Pancreas (tissue), 10 donors: ENCODE measurements at places on chromosomes 11 and 22. TPM values are rescaled to one million over a fixed set of nuclear protein-coding genes. Genes with fewer than 3 reads are reported as not detected.

Gene RAB39A
- total RNA-seq, result 0.90 TPM

DNA sequence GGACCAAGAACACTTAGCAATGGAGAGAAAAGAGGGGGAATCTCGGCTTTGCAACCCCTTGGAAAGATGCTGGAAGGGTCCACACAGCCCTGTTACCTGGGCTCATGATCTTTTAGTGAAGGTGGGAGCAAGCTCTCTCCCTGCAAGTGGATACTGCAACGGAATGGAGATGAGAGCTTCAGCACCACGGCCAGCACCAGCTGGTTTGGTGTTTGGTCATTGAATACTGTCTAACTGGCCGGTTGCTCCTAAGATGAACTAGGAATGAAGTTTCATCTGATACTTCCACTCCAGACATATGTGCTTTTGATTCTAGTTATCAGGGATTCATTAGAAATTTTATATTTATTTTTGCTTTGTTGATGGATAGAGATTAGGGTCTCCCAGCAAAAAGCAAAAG, 16.3 kb downstream of the HTR3A start:
- no peak overlapping the region for H3K27ac ChIP-seq
- H3K4me1 ChIP-seq, result no peaks in the 10 kb centered on the region
- no peak overlapping the region for H3K4me3 ChIP-seq

Gene HBE1
- not detected for total RNA-seq

- H3K27me3 ChIP-seq, result no peaks in the 10 kb centered on the region
- H3K4me1 ChIP-seq, result peaks cover 28% of the 10 kb centered on the region
- no peak overlapping the region for H3K27ac ChIP-seq
- H3K36me3 ChIP-seq, result no peaks in the 10 kb centered on the region
- DNase-seq, result no peak
These were observed 4.7 kb downstream of the ZBTB16 start for GRCh38 chr11:114064216-114064615.

Gene TTC28
- total RNA-seq, result 11.4 TPM

DNA sequence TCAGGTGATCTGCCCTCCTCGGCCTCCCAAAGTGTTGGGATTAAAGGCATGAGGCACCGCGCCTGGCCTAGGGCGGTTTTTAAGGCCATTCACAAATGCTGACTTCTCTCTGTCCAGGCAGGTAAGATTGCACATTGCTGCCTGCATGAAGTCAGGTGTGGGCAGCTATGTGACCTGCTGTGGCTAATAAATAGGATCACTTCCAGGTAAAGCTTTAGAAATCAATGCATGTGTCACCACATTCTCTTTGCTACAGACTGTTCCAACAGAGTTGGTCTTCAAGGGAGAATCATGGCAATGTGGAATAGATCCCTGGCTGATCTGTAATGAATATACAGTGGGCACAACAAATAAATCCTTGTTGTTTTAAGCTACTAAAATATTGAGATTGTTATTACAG, 260.3 kb upstream of the PITPNB start:
- no peaks in the 10 kb centered on the region for H3K27me3 ChIP-seq
- no peak for DNase-seq
- no peaks in the 10 kb centered on the region for H3K36me3 ChIP-seq
- H3K27ac ChIP-seq, result no peak overlapping the region

DNA sequence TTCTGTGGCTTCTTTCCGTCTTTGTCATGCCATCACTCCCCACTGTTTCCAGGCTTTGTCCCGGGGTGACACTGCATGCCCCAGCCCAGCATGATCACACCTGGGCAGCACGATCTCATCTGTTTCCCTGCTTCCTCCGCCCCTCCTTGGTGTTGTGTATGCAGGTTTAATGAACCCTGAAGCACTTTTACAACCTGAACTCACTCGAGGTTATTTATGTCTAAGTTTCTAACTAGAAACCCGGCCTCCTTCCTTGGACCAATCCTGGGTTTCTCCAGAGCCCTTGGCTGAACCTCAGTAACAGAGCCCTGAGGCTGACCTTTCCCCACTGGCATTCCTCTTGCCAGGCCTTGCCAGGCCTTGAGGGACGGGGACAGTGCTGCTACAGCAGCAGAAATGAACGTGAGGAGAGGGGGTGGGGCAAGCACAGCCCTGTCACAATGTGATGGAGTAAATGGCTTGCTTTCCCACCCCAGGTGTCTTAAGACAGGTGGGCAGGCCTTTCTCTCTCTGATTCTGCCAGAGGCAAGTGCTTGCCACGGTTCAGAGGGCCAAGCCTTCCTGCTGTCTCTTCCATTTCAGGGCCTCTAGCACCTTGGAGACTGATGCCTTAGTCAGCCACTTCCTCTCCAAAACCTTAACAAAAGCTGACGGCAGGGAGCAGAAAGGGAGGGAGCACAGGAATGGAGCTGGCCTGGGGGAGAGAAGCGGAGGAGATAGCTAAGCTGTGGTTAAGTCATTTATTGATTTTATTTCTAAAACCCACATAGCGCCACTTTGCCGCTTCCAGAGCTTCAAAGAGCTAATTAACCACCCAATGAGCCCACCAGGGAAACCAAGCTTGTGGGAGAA, 3.1 kb upstream of the PYGM start:
- peaks cover 6% of the 10 kb centered on the region for H3K4me1 ChIP-seq
- H3K27me3 ChIP-seq, result no peaks in the 10 kb centered on the region
- H3K4me3 ChIP-seq, result no peak overlapping the region

- no peaks in the 10 kb centered on the region for H3K27me3 ChIP-seq
- no peaks in the 10 kb centered on the region for H3K36me3 ChIP-seq
- H3K4me3 ChIP-seq, result peak overlapping the region; percentile 89
- H3K4me1 ChIP-seq, result peaks cover 15% of the 10 kb centered on the region
- H3K27ac ChIP-seq, result peak overlapping the region; percentile 99
These were observed 796 bp upstream of the YIF1A start for GRCh38 chr11:66289548-66290329.

GRCh38 chr11:133977067-133977677, 20.4 kb upstream of the IGSF9B start:
- no peak for DNase-seq
- no peaks in the 10 kb centered on the region for H3K4me1 ChIP-seq
- H3K27ac ChIP-seq, result no peak overlapping the region
- no peaks in the 10 kb centered on the region for H3K27me3 ChIP-seq
- H3K4me3 ChIP-seq, result no peak overlapping the region

DNA sequence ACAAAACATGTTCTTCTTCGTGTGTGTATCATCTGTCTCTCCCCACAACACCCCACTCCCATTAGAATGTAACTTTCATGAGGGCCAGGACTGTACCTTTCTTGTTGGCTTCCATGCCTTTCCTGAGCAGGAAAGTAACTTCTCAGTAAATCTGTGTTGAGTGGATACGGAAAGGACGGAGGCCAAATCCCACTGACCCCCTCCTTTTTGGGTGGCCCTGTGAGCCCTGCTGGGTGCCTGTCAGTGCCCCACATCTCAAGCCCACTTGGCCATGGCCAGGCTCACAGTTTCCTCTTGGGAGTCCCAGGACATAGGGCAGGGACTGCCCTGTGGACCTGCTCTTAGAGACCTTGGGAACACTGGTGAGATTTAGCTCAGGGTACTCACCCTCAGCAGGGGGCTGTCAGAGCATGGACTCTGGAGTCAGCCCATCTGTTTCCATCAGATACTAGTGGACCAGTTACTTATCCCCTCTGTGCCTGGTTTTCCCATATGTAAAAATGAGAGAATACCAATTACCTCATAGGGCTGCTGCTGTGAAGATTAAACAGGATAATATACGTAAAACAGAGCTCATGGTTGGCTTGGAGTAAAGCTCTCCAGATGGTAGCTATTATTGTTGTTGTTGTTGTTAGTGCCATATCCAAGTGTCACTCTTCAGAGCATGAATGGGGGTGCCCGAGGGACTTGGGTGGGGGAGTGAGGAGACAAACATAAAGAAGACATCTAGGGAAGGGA, 1.0 kb upstream of the C11orf96 start:
- no peaks in the 10 kb centered on the region for H3K36me3 ChIP-seq
- H3K4me3 ChIP-seq, result peak overlapping the region; percentile 61
- no peaks in the 10 kb centered on the region for H3K27me3 ChIP-seq
- no peak overlapping the region for H3K27ac ChIP-seq
- peaks cover 7% of the 10 kb centered on the region for H3K4me1 ChIP-seq

GRCh38 chr11:30513087-30513486, 73.1 kb downstream of the MPPED2 start:
- no peak overlapping the region for H3K27ac ChIP-seq
- no peak overlapping the region for H3K4me3 ChIP-seq
- no peaks in the 10 kb centered on the region for H3K36me3 ChIP-seq
- no peak for DNase-seq

DNA sequence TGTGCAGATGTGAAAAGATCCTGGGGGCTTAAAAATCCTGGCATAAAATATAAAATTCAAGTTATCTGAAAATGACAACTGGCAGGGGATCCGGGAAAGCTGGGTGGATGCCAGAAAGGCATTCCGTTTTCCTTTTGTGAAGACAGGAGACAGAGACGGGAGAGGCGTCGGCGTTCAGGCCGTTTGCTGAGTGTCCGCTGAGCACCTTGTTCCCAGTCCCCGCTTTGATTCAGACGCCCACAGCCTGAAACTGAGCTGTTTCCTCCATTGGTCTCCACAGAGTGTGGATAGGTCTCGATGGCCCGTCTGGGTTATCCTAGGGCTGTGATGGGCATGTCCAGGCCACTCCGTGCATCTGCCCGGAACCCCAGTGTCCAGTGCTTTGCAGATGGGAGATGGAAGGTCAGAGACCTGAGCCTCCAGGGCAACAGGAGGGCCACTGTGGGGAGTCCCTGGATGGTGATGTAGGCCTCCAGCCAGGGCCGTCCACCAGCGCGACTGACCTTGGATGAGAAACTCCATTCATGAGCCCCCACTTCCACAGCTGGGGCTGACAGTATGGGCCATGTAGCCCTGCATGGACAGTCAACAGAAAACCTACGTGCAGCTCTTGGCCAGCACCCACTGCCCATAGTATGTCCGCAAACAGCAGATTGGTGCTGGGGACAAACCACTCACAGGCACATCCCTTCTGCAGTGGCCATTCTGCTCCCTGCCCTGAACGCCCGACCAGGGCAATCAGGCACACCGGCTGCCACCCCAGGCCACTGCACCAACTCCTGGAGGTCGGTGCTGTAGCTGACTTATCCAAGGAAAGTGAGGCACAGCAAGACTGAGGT, 11.6 kb downstream of the MRGPRF start:
- H3K27ac ChIP-seq, result no peak overlapping the region
- peak; percentile 33 for DNase-seq
- H3K27me3 ChIP-seq, result no peaks in the 10 kb centered on the region
- no peaks in the 10 kb centered on the region for H3K36me3 ChIP-seq

Gene FIBIN
- 4.5 TPM for total RNA-seq

- no peaks in the 10 kb centered on the region for H3K36me3 ChIP-seq
- no peak for DNase-seq
- peaks cover 5% of the 10 kb centered on the region for H3K4me1 ChIP-seq
- no peak overlapping the region for H3K27ac ChIP-seq
- H3K27me3 ChIP-seq, result no peaks in the 10 kb centered on the region
- H3K4me3 ChIP-seq, result no peak overlapping the region
These were observed 53.5 kb downstream of the TEAD1 start for GRCh38 chr11:12727563-12728211.

- no peaks in the 10 kb centered on the region for H3K36me3 ChIP-seq
- DNase-seq, result no peak
- no peak overlapping the region for H3K27ac ChIP-seq
- no peaks in the 10 kb centered on the region for H3K27me3 ChIP-seq
These were observed 11.4 kb upstream of the APOL3 start for GRCh38 chr22:36171941-36172340.

Gene TNKS1BP1
- 78.5 TPM for total RNA-seq

DNA sequence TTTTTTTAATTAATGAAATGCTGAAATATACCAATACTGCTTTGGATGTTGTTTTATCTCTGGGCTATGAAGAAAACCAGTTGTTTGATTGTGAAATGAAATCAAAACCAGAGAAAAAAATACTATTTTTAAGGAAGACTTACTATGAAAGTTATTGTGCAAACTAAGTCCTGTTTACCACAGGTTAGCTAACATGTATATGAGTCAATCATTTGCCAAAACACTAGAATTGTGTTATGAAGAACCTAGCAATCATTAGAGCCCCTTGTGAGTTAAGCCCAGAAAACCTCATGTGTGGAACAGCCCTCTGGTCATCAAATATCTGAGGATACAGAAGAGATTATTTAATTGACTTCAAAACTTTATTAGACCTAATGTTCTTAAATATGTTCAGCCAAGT, 83.7 kb downstream of the FAT3 start:
- no peaks in the 10 kb centered on the region for H3K4me1 ChIP-seq
- no peak overlapping the region for H3K4me3 ChIP-seq
- H3K27ac ChIP-seq, result no peak overlapping the region
- no peak for DNase-seq
- H3K27me3 ChIP-seq, result no peaks in the 10 kb centered on the region

DNA sequence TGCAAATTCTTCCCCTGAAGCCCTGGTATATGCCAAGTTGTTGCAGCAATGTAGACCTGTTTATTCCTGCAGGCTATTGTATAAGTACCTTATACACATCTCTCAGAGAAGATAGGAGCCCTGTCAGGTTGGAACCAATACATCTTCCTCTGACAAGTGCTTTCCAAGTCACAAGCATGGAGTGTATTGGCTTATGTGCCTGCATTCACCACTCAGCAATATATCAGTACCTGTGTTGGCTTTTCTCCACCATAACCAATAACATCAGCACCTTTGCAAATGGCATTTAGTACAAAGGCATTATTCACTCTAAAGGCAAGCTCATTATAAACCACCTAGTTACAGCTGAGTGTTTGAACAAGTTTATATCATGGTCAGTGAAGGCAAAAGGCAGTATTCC, 611.7 kb upstream of the CNTN5 start:
- no peak overlapping the region for H3K4me3 ChIP-seq
- no peak overlapping the region for H3K27ac ChIP-seq
- H3K27me3 ChIP-seq, result no peaks in the 10 kb centered on the region

DNA sequence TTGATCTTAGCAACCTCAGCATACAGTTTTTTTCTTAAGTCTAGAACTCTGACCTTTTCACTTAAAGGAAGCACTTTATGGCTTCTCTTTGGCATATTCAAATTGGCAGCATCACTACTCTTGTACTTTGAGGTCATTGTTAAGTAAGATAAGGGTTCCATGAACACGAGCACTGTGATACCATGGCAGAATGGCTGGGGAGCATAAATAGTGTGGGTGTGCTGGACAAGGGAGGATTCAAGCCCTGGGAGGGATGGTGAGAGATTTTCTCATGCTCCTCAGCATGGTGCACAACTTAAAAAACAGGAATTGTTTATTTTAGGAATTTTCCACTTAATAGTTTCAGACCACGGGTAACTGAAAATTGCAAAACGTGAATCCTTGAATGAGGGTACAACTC, 111.4 kb downstream of the ATXN10 start:
- no peak overlapping the region for H3K4me3 ChIP-seq
- no peaks in the 10 kb centered on the region for H3K27me3 ChIP-seq
- no peak for DNase-seq
- H3K27ac ChIP-seq, result no peak overlapping the region
- H3K4me1 ChIP-seq, result peaks cover 14% of the 10 kb centered on the region

GRCh38 chr22:30605449-30606110, 1.4 kb upstream of the TCN2 start:
- peak overlapping the region; percentile 58 for H3K4me3 ChIP-seq
- H3K4me1 ChIP-seq, result peaks cover 17% of the 10 kb centered on the region
- H3K27ac ChIP-seq, result peak overlapping the region; percentile 78
- DNase-seq, result no peak

Gene BAIAP2L2
- total RNA-seq, result 1.9 TPM

Gene GSTT2B
- 4.4 TPM for total RNA-seq

Gene SELENOM
- total RNA-seq, result 57.0 TPM
